Heart right ventricle (tissue), 16 donors: ENCODE measurements at places on chromosomes 7 and 10.

DNA sequence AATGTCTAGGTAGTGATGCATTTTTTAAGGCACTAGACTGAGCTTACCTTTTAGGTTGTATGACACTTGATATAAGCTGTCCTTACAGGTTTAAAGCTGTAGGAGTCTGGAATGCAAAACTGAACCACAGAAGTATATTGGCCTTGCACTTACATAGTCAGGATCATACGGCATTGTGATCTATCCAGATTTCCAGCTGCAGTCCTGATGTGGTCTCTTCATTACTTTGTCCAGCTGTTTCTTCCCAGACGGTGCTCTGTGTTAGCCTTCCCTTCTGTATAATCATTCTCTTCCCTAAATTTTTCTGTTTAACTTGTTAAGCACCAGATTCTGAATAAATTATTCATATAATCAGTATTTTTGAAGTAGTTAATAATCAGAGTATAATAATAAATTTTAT is 67.1 kb downstream of the AUTS2 start:
- no peak for DNase-seq

DNA sequence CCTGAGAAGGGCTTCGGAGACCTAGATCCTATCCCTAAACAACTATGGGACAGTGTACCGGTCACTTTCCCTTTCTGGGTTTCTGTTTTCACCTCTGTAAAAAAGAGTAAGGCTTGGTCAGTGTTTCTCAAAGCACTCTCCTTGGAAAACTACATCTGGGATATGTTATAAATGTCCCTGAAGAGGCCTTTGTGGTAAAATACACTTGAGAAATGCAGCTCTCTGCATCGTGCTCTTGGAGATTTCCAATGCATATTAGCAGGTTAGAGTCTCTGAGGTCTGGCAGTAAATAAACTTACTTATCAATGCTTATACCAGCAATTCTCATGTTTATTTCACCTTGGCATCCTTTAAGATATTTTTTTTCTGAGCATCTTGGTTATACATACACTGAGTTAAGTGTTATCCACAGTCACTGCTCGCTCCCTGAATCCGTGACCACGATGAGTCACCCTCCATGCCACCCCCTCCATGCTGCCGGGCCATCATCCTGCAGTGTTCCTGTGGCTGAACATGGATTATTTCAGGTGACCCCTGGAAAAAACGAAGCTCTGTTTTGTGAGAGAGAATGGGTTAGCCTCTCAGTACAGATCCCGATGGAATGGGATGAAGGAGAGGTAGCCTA is 3.3 kb upstream of the TBXAS1 start:
- no peak for DNase-seq

DNA sequence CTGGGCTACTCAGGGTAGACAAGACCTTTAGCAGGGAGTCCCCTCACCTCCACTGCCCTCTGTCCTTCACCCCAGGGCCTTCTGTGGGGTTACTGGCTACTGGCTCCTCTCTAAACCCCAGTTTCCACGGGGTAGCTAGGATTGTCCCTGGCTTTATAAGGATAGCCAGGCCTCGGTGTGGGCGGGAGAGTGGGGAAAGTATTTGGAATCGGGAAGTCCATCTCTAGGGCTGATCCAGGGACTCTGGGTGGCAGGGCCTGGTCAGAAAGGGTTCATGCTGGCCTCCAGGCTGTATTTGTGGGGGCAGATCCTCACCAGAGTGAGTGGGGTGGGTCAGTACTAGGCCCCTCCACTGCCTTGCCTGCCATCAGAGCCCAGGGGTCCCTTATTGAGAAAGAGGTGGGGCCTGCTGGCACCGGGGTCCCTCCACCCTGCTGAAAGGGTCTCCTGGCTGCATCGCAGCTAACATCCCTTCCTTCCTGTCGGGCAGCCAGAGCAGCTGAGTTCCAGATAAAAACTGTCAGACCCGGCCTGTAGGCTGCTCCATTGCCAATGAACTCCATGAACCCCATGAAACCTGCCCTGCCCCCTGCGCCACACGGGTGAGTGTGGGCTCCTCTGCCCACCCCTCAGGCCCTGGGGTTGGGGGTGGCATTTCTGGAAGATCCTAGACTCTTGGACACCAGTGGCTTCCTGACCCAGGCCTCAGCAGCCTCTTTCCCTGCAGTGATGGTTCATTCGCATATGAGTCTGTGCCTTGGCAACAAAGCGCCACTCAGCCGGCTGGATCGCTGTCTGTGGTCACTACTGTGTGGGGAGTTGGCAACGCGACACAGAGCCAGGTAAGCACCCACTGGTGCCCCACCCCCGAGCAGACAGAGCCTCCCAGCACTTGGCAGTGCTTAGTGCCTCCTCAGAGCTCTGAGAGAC is 7.3 kb downstream of the ZMIZ2 start:
- no peak for DNase-seq

GRCh38 chr7:21722371-21722770 is 179.5 kb downstream of the DNAH11 start:
- no peak for DNase-seq

DNA sequence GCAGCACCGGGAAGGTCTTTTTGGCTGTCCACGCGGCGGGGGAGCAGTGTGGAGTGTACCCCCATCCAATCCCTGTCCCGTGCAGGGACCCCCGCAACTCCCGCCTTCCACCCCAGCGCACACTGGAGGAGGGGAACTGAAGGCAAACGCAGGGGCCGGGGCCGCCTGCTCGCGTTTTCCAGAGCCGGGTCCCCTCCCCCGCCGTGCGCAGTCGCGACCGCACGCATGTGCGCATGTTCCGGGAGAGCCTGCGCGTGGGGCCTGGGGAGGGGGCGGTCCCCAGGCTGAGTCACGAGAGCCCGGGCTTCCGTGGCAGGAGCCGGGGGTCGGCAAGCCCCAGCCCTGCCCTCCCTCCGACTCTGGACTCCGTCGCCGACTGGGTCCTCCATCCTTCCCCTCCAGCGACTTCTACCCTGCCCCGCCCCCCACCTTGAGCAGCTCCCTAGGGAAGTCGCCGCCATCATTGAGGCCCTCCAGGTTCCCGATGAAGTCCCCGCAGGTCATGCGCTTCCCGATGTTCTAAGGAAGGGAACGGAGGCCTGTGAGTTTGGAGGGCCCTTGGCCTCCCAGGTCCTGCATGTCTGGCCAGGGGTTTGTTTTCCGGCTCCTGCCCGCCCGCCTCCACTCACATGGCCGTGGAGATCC is 8.0 kb downstream of the PSD start:
- no peak for DNase-seq
